Mesenteric fat pad (tissue), 1 donor: ENCODE measurements at places on chromosomes 3 and 15. TPM values are rescaled to one million over a fixed set of nuclear protein-coding genes. Genes with fewer than 3 reads are reported as not detected.

DNA sequence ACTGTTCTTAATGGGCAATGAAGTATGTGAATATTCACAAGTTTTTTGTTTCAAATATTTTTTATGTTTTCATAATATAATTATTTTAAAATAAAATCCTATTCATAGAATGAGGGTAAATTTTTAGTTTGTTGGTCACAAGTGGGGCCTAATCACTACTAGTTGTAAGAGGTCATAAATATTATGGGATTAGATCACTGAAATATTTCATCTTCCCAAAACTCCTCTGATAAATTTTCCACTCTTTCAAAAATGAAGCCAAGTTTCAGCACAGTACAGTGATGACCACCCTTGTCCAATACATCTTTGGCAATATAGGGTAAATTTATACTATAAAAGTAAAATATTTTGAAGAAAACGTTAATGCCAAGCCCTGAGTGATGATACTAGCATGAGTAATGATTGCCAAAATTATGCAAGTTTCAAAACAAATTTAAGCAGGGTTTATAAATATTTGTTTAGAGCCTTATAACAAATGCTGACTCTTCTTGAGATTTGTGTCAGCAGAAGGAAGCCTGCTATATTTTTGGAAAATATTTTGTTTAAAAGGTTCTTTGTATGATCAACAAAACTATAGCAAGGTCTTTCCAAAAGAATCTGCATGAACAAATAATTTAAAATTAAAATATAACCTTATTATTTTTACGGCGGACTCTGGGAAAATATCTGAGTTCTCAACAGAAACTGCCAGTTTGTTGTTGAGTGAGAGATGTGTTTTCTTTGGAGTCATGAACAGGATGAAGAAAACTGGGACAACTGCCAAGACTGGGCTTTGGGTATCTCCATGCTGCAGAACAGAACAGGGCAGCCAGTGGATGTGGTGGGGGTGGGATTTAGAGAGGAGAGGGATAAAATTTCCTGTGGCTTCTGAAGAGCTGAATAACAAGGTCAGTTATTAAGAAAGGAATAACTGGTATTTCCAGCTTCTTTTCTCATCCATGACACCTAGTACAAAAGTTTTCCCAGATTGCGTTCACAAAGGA, 17.9 kb upstream of the TM4SF1 start:
- no peak for DNase-seq

- no peak for DNase-seq
These were observed 177.5 kb downstream of the STT3B start for GRCh38 chr3:31710123-31710803.

DNA sequence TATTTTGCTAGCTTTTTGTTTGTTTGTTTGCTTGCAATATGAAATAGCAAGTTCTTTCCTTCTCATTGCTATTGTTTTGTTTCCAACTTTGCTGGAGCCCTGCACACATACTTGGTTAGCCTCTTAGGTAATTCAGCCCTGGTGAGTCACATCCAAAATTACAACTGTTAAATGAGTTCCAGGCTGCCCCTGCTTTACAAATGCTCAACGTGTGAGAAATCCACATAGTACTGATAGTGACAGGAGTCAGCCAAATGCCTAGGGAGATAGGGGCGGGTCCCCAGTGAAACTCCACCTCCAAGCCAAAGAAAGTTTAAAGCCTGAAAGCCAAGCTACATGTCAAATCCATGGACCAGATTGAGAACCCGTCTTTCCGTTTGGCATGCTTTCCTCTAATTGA, 81.3 kb upstream of the RNF7 start:
- no peak for DNase-seq

GRCh38 chr3:191263365-191263764, 64.3 kb downstream of the OSTN start:
- DNase-seq: no peak

- no peak for DNase-seq
These were observed 23.7 kb downstream of the ATRIP start for GRCh38 chr3:48470286-48470685.

GRCh38 chr3:64983583-64984359, 296.0 kb upstream of the ADAMTS9 start:
- no peak for DNase-seq

The IQCF5 gene
- not detected for total RNA-seq

The PROK2 gene
- 9.8 TPM for total RNA-seq

The PLA2G4E gene
- not detected for total RNA-seq

The CHRNB4 gene
- total RNA-seq: not detected

The GNAT1 gene
- total RNA-seq: not detected
